ENCODE measurements at places on chromosomes 3 and 15. TPM values are rescaled to one million over a fixed set of nuclear protein-coding genes. Genes with fewer than 3 reads are reported as not detected.

The LMOD3 gene
- total RNA-seq: not detected

The UTS2B gene
- total RNA-seq: 1.7 TPM

DNA sequence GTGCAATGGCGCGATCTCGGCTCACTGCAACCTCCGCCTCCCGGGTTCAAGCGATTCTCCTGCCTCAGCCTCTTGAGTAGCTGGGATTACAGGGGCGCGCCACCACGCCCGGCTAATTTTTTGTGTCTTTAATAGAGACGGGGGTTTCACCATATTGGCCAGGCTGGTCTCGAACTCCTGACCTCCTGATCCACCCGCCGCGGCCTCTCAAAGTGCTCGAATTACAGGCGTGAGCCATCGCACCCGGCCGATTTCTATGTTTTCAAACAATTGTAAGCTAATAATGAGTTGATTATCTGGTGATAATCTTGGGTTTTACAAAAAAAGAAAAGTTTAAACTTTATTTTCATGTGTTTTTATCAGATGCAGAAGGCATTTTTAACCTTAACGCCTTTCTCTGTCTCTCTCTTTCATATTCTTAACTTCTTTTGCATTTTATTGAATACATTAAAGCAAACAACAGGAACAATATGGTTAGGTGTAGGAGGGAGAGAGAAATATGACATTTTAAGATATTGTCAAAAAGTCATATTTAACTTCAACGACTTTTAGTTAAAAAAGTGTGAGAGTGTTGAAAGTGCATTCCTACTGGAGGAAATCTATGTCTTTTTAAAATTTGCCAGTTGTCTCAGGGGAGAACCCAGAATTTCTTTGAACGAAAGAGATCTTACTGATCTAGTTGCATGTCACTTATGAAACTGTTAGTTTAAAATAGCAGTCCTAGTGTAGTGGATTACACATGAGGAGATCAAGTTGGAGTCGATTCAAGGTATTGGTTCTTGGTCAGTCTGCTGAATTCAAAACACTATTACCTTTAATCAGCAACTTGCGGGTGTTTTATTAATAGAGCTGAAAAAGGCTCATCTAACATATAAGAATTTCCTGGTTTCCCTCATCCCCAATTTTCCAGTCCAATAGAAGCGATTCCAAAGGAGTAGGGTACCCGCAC, 3.4 kb upstream of the MEIS2 start:
- no peak for DNase-seq

The CIDEC gene
- 51.3 TPM for total RNA-seq

GRCh38 chr3:38138349-38139190, at the start of gene MYD88:
TSS of gene MYD88 (plus strand) at chr3:38138661. CDS start at chr3:38138701, 40 bp downstream.
- peak; percentile 89 for DNase-seq

GRCh38 chr3:183100376-183100775, 1.1 kb upstream of the MCCC1 start:
- DNase-seq: no peak

The IMPG2 gene
- 0.25 TPM for total RNA-seq

GRCh38 chr3:103440539-103441203, 1005.9 kb downstream of the ZPLD1 start:
- no peak for DNase-seq

GRCh38 chr3:53511246-53511645, 16.8 kb downstream of the CACNA1D start:
- DNase-seq: no peak

GRCh38 chr3:30286811-30287210, 319.6 kb upstream of the TGFBR2 start:
- no peak for DNase-seq

The XCR1 gene
- total RNA-seq: not detected

- DNase-seq: no peak
Observed at GRCh38 chr3:15438983-15439382, 11.6 kb downstream of the EAF1 start.

Data from vagina (tissue), 2 donors.